Fibroblast of skin of scalp (primary cell): ENCODE measurements at places on chromosomes 1 and 21.

DNA sequence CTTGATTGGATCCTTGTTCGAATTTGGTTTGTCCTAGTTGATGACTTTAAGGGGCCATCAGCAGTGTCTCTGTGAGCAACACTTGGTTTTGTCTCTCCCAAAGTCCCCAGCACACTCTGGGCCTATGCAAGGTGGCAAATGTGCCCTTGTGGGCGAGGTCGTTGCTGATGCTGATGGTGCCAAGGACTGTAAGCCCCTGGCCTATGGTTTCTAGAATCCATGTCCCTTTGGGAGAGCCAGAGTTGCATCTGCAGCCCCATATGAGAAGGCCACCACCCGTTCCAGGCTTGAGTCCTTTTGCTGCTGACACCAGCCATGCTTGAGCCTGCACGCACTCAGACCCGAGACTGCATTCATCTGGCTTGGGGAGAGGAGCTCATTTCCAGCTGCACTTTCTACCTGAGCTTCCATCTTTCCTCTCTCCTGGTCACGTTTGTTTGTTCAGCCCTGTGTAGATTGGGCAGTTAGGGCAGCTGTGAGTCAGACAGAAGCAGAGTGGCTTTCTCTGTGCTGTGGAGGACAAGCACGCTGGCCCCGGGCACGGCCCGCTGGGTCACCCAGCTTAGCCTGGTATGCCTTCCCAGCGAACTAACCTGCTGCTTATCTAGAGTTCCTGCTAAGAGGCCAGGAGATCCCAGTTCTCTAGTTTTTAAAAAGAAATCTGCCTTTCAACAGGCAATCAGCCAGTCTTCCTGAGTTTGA is 52.1 kb upstream of the CSF3R start:
- DNase-seq = no peak

- no peak for DNase-seq
Observed at GRCh38 chr1:72915581-72915980, 633.2 kb upstream of the NEGR1 start.

GRCh38 chr21:37237764-37238163 is 29.4 kb downstream of the VPS26C start:
- DNase-seq = no peak

DNA sequence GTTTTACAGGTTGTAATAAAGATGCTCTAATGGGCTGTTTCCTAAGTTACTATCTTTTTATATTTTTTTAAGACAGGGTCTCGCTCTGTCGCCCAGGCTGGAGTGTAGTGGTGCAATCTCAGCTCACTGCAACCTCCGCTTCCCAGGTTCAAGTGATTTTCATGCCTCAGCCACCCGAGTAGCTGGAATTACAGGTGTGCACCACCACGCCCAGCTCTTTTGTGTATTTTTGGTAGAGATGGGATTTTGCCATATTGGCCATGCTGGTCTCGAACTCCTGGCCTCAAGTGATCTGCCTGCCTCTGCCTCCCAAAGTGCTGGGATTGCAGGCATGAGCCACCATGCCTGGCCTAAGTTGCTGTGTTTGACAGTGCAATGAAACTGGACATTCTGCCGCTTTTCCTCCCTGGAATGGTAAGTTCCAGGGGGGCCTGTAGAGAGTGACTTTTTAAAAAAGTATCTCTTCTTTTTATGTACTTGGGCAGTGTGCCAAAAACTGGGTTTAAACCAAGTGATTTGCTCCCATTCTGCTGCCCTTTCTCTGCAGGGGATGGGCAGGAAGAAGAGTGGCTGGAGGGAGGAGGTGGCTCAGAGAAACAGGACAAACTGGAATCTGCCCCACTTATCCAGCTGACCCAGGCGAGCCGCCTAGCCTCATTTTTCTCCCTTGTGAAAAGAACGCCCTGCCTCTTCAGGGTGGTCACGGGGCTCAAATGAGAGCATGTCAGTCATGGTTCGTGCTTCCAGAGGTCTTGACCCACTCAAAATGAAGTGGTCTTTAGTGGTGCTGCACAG is 2.3 kb downstream of the SLC37A1 start:
- DNase-seq = peak; percentile 52

GRCh38 chr1:245221805-245222204 is 67.0 kb downstream of the KIF26B start:
- no peak for DNase-seq

- peak; percentile 18 for DNase-seq
Observed at GRCh38 chr1:201827321-201828216, 1.4 kb upstream of the IPO9 start.

GRCh38 chr1:185442050-185442449 is 125.0 kb upstream of the IVNS1ABP start:
- peak; percentile 86 for DNase-seq

DNA sequence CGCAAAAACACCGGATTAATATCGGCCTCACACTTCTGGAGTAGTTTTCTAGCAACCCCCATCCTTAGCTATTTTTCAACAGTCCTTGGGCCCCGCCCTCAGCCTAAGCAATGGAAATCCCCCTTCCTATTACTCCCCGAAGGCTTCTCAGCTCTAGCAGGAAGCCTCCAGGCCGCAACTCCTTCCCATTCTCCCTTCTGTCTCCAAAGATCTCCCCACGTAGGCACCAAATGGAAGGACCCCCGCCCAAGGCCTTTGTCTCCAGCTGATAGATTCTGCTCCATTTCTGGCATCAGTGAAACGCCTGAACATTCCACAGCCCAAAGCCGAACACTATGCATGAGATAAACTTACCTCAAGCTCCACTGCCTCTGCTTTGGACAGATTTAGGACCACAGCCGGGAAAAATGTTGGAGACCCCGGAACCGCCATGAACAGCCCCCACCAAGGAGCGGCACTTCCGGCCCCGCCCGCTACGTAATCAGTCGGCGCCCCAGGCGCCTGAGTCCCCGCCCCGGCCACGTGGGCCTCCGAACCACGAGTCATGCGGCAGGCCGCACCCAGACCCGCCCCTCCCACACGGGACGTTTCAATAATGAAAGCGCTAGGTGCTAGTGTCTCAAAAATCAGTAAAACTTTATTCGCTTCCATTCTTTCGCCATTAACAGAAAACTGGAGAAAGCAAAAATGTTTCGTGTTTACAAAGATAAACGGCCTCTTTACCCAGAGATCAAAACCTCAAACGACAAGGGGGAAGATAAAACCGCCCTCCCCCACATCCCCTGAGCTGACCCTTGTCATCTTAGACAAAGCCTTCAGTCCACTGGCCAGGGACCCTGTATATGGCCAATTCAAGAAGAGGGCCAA is at the start of gene NRAS:
NRAS (minus strand) TSS at position 468 of the 867 bp plus-strand sequence. CDS start 611 bp downstream, outside the sequence.
- DNase-seq = peak; percentile 94

GRCh38 chr1:156493742-156494141 is 6.8 kb downstream of the MEF2D start:
- DNase-seq = no peak

DNA sequence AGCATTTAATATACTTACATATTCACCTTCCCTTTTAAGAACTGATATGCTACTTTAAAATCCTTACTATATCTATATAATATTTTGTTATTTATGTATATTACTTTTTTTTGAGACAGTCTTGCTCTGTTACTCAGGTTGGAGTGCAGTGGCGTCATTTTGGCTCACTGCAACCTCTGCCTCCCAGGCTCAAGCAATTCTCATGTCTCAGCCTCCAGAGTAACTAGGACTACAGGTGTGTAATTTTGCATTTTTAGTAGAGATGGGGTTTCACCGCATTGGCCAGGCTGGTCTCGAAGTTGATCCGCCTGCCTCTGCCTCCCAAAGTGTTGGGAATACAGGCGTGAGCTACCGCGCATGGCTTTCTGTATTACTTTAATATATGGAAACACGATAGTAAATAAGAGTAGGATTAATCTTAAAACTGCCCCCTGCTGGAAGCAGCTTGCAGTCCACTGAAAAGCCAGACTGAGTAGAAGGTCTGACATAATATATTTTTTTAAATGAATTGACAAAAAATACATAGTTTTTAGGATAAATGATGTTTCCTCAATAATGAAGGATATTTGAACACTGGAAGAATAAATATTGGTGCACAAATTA is 24.4 kb downstream of the RCAN3 start:
- peak; percentile 19 for DNase-seq

- no peak for DNase-seq
Observed at GRCh38 chr1:205561501-205562203, 57.2 kb downstream of the CDK18 start.

DNA sequence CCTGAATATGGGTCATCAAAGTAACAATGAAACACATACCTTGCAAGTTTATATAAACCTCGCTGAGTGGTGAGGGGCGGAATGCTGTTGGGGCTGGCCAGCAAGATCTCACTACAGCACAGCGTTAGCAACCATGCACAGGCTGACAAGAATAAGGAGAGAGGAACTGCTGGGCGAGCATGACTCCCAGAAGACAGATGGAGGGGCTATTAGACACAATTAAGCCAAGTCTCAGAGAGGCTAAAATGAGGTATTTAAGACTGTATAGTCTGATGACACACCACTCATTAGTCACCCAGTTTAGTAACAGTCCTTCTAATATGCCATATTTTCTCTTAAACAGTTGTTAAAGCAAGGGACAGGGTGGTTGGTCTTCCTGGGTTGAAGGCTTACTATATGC is 340.2 kb upstream of the NR5A2 start:
- peak; percentile 36 for DNase-seq

- DNase-seq = no peak
Observed at GRCh38 chr1:30052178-30052577, 671.2 kb downstream of the MATN1 start.

- DNase-seq = peak; percentile 24
Observed at GRCh38 chr1:232982238-232982944, 32.0 kb downstream of the NTPCR start.

DNA sequence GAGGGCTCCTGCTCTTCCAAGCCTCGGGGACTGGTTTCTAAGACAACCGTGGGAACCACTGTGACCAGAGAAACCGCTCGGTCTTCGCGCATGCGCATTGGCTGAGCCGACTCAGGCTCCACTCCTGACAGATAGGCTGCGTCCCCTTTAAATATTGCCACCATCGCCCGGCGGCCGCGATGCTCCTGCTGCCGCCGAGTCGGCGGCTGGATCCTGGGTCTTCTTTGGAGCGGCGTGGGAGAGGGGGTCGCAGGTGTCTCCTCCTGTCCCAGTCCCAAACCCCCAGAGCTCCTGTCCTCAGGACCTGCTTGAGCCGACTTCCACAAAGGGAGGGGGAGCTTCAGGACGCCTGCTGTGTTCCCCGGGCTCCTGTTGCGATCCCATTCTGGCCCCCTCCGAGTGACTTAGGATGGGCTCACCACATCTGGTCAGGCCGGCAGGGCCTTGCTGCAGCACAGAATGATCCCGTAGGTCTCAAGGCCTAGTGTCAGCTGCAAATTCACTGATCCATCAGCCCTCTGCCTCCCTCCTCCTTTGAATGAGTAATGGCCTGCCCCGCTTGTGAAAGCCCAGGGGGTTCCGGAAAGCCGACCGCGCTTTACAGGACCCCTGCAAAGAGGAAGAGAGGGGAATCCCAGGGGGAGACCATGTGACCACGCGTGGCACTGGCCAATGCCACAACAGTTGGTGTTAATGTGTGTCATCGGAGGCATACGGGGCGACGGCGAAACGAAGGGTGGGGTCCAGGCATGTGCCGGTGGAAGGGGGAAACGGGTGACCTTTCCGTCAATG is 683.2 kb upstream of the TPTE start:
- DNase-seq = no peak

DNA sequence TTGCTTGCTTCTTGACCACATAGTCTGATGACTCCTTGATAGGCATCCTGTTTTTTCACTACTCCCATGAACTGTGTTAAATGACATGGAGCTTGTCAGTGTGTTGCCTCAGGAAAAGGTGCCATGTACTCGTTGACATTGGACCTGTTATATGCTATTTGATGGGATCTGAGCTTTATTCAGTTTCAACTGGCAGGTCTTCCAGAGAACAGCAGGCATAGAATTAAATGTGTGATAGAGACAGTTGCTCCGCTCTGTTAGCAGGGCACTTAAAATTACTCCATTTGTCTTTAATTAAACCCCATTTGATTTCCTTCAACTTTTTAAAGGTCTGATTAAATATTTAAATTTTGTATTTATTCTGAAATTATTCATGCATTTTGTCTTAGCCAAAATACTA is 189.7 kb upstream of the ADGRL4 start:
- DNase-seq = no peak

DNA sequence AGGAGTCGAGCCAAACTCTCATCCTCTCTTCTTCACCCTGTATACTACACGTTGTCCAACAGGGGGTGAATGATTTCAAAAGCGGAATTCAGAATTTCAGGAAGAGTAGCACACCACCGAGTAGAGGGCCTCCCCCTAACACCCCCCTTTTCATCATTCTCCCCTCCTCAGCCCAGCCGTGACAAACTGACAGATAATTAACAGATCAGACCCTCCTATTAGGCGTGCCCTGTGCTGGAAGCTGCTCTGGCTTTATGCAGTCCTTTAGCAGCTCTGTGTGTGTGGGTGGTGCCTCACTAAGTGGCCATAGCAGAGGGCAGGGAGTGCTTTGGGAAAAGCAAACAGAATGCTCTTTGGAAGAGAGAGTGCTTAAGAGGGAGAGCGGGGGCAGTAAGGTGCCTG is 44.3 kb downstream of the PEX14 start:
- DNase-seq = no peak

- DNase-seq = peak; percentile 93
Observed at GRCh38 chr1:12636098-12636950, 7.6 kb upstream of the AADACL4 start.

DNA sequence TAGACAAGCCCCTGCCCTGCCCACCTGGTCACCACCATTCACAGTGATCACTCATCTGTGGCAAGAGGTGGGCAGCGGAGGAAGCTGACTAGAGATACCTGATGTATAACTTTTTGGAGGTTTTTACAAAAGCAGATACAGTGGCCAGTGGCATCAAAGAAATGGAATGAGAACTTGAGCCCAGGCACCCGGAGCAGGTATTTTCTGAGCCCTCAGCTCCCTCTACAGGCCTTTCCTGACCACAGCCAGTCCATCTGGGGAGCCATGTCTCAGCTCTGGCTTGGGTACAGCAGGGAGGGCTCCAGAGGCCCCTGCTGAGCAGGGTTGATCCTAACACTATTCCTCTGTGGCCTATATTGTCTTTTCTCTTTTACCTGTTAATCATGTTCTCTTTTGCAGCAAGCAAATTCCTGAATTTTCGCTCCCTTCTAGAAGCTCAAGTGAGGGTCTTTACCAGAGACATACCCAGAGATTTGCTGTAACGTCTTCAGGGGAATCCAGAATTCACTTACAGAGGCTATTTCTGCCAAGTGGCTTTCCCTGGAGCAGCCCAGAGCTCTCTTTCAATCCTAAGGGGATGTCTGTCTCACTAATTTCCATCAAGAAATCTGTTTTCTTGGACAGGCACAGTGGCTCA is 27.3 kb downstream of the GPR157 start:
- peak; percentile 69 for DNase-seq

DNA sequence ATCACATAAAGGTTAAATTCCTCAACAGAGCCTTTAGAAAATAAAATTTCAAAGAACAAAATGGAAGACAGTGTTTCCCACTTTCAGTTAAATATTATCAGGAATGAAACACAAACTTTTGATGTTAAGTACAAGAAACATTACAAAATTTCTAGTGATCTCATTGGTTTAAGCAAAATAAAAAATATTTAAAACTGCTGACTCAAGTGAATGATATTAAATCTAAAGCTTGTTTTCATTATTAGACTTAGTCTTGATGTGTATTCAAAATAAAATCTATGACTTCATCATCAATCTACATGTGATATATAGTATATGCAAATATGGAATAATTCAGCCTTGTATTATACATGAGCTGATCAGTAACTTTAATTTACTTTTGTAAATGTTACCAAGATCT is 584.9 kb downstream of the PTBP2 start:
- no peak for DNase-seq
